Stimulated activated naive CD8-positive, alpha-beta T cell treated with anti-CD3 and anti-CD28 coated beads, Interleukin-15, amount 100 ng/mL, for 72 hours (primary cell): ENCODE measurements at places on chromosomes 6 and 20.
A peak's percentile ranks its signal among the peaks of the same experiment; 100 is the strongest.

DNA sequence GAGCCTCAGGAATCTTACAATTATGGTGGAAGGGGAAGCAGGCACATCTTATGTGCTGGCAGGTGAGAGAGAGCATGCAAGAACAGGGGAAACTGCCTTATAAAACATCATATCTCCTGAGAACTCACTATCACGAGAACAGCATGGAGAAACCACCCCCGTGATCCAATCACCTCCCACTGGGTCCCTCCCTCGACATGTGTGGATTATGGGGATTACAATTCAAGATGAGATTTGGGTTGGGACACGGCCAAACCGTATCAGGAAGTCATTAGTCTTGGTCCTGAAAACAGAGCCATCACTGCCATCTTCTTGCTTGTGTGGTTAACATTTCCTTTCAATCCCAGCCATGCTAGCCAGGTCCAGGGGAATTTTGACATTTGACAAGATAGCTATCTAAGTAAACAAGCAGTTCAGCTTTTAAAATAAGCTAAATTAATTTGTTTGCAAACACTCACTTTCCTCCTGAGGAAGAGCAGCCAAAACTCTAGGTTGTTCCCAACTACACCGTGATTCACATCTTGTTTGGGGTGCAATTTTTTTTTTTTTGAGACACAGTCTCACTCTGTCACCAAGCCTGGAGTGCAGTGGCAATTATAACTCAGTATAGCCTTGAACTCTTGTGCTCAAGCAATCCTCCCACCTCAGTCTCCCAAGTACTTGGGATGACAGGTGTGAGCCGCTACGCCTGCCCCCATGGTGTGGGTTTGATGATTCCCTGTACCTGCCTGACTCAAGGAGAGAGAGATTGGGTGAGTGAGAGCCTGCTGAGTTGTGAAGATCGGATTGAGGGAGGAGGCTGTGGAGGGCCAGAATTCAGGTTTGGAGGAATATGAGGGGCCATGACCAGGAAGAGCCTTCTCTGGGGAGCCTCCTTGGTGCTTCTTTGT is 13.0 kb upstream of the PPP1R14C start:
- no peak for DNase-seq

DNA sequence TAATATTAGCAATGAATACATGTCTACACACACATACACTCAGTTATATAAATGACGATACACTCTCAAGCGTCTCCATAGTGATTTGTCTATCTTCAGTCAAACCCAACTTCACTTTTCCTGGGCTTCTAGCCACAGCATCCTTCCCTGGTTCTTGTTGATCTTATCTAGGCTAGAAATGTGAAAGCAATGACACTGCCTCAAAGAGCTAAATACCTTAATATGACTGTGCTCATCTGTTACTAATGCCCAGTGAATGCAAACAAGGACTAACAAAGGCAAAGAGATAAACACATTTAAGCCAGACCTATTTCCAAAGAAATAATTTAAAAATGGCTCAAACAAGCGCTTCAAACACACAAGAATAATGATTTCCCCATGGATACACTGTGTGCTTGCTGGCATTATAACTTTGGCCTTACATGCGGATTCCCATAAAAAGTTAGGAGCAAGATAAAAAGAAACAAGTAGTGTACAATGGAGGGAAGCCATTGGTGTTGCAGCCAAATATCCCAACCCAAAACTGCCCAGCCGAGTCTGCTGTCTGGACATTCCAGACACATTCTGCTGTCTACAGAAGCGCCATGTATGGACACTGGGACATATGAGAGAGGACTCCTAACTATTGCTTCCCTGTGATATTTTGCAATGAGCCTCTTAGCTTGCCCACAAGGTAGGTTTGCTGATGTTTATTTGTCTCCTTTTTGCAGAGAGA is 19.5 kb upstream of the DAAM2 start:
- no peak for DNase-seq

DNA sequence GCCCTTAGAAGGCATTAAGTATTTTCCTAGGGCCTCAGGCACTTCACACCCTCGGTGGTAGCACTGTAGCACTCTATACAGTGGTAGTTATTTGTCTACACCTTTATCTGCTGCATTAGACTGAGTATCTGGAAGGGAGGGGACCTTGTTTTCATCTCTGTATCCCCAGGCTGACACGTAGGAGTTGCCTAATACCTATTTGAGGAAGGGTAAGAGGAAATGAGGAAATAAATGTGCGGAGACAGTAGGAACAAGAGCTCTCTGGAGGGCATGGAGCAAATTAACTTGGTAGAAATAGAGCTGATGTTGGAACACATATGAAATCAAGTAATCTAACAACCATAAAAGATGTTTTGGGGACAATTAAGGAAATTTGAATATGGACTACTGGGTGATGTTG is 3.9 kb downstream of the CNPY3 start:
- no peak for DNase-seq

DNA sequence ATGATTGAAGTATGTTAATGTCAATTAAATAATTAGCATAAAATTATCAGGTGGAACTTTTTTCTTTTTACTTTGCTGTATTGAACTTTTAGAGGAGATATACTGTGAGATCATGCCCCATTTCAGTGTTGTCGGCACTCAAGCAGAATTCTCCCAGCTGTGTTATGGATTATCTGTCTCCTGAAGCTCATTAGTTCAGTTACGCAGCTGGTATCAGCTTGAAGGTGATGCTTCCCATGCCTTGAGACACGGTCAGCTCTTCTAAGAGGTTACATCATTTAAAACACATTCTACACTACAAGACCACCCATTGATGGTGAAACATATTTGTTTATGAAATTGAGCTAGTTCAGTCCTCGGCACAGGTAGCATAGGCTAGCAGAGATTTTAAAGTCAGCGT is 68.9 kb upstream of the PHACTR2 start:
- no peak for DNase-seq

- no peak for DNase-seq
These were observed 25.7 kb downstream of the EPHA7 start for GRCh38 chr6:93393554-93394074.

GRCh38 chr6:100344761-100345160 is 120.0 kb downstream of the SIM1 start:
- DNase-seq: no peak

GRCh38 chr6:38632490-38632889 is 7.2 kb downstream of the BTBD9 start:
- DNase-seq: no peak

GRCh38 chr20:478949-479429 is 16.7 kb upstream of the TBC1D20 start:
- DNase-seq: peak; percentile 28

GRCh38 chr20:61123751-61124368 is 128.2 kb upstream of the CDH4 start:
- no peak for DNase-seq

GRCh38 chr6:73832313-73832712 is 136.3 kb downstream of the CD109 start:
- DNase-seq: no peak

- DNase-seq: no peak
These were observed 84.3 kb upstream of the TMEM181 start for GRCh38 chr6:158475344-158476302.

- no peak for DNase-seq
These were observed 45.2 kb downstream of the CDC5L start for GRCh38 chr6:44432726-44433125.

DNA sequence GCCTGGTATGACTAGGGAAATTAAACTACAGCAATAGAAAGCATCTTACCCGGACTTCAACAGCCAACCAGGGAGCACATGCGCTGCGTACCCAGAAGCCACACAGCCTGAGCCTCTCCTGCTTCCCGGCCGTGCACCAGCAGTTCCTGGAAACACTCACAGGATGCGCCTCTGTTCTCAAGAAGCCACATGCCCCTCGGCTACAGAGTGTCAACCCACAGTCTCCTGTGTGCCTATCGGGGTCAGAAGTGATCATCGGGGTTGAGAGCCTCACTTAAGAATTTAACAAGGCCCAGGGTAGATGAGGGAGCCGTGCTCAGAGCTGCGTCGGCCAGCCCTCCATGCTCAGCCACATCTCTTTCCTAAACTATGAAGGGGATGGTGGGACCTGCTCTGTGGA is 147.2 kb upstream of the GGTLC1 start:
- DNase-seq: no peak

- DNase-seq: no peak
These were observed 65.5 kb downstream of the TRMT11 start for GRCh38 chr6:126051791-126052190.

GRCh38 chr20:57476084-57476526 is 48.8 kb downstream of the CTCFL start:
- no peak for DNase-seq

GRCh38 chr6:100466410-100467128 is 1.8 kb upstream of the SIM1 start:
- no peak for DNase-seq

GRCh38 chr6:143271024-143271423 is 179.5 kb downstream of the ADAT2 start:
- no peak for DNase-seq

DNA sequence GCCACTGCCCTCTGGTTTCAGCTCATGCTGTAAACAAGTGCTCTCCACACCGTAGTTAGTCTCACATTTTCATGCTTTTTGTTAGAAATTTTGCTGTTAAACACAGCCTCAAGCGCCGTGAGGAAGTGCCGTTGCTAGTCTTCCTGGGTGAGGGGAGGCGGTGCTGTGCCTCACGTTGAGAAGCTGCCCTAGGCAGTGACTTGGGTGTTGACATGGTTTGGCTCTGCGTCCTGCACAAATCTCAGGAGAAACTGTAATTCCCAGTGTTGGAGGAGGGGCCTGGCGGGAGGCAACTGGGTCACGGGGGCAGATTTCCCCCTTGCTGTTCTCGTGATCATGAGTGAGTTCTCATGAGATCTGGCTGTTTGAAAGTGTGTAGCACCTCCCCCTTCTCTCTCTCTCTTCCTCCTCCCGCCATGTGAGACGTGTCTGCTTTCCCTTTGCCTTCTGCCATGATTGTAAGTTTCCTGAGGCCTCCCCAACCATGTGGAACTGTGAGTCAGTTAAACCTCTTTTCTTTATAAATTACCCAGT is 95.8 kb downstream of the ERMARD start:
- DNase-seq: no peak

- DNase-seq: peak; percentile 26
These were observed 39.4 kb downstream of the SCML4 start for GRCh38 chr6:107784669-107785068.

DNA sequence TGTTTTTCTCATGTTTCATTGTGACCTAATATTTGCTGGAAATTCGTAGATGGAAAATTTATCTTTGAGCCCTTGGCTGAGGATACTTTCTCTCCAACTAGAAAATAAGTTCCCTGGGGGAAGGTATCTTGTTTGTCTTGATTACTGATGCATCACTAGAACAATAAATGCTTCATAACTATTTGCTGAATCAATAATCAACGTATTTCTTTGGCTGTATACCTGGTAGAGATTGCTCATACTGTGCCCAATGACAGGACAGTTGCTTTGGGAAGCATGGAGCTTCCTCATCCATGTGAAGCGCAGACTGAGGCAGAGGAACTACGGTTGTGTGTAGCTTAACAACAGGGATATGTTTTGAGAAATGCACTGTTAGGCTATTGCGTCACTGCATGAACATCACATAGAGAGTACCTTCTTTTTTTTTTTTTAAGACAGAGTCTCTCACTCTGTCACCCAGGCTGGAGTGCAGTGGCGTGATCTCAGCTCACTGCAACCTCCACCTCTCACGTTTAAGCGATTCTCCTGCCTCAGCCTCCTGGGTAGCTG is 34.2 kb upstream of the RPN2 start:
- DNase-seq: no peak

GRCh38 chr20:23065266-23066201 is 16.1 kb upstream of the THBD start:
- no peak for DNase-seq

DNA sequence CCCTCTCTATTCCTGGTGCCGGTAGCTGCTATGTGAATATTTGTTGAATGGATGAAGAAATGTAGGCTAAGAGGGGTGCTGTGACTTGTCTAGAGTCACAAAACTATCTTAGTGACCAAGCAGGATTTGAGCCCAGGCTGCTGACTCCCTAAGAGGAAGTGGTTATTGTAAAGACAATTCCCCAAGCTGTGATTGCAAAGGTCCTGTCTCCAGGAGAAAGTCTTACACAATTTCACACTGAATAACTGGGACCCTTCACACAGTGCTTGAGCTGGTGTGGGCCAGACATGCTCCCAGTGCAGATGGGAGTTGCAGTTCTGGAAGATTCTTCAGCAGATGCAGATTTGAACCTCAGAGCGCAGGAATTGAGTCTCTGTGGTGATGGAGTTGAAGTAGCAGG is 38.1 kb downstream of the IYD start:
- DNase-seq: no peak
